HepG2 (cell line): ENCODE measurements at places on chromosomes 3 and 15. TPM values are rescaled to one million over a fixed set of nuclear protein-coding genes. Genes with fewer than 3 reads are reported as not detected.

MOBP gene
- not detected in 2 replicates for polyA plus RNA-seq

DNA sequence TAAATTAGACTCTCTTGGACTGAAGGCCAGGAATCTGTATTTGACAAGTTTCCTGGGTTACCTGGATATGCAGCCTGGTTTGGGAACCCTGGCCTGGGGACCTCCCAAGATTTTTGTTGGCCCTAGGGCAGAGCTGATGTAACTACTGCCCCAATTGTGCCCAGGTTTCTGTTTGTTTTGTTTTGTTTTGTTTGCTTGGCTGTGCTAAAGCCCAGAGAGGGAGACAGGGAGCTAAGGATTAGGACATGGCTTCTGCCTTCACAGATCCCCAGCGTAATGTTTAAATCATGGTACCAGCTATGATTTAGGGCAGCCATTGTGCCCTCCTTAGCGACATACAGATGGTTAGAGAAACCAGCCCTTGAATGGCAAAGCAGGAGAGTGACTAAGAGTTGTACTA lies 47.6 kb downstream of the ABHD5 start:
- no peaks in the 10 kb centered on the region for H3K27me3 ChIP-seq
- DNase-seq: no peak
- no peaks in the 10 kb centered on the region for H3K36me3 ChIP-seq
- H3K4me3 ChIP-seq: no peak overlapping the region
- H3K27ac ChIP-seq: no peak overlapping the region
- H3K4me1 ChIP-seq: peaks cover 44% of the 10 kb centered on the region

RTP3 gene
- polyA plus RNA-seq: not detected in 2 replicates

DNA sequence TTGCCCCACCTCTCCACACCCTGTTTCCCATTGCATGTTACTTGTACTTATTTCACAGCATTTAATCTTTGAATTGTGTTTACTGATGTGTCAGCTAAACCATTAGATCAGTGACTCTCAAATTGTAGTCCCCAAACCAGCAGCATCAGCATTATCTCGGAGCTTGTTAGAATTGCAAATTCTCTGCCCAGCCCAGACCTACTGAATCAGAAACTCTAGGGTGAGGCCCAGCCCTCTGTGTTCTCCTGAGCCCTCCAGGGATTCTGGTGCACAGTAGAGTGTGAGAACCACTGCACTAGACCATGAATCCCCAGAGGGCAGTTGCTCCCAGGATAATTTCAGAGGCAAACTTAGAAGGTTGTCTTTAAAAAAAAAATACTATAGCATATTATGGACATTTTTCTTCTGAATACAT lies 13.0 kb downstream of the PLD1 start:
- H3K4me1 ChIP-seq: peaks cover 68% of the 10 kb centered on the region
- H3K36me3 ChIP-seq: peaks cover 17% of the 10 kb centered on the region
- no peaks in the 10 kb centered on the region for H3K27me3 ChIP-seq
- no peak for DNase-seq

GRCh38 chr15:80380154-80380553 lies 24.0 kb upstream of the ARNT2 start:
- no peaks in the 10 kb centered on the region for H3K27me3 ChIP-seq
- H3K4me1 ChIP-seq: no peaks in the 10 kb centered on the region
- DNase-seq: no peak
- no peak overlapping the region for H3K4me3 ChIP-seq
- H3K27ac ChIP-seq: no peak overlapping the region
- no peaks in the 10 kb centered on the region for H3K36me3 ChIP-seq

DNA sequence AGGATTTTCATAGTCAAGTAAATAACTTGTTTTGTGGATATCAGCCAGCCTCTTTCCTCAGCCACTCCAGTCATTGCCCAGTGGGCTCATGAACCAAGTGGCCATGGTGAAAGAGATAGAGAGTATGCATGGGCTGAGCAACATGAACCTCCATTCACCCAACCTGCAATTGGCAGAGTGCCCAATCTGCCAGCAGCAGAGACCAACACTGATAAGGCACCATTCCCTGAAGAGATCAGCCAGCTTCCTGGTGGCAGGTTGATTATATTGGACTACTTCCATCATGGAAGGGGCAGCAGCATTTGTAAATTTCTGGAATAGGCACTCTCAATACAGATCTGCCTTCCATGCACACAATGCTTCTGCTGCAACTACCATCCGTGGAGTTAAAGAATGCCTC lies 10.3 kb upstream of the MCF2L2 start:
- H3K27me3 ChIP-seq: no peaks in the 10 kb centered on the region; the same call in 1 of the 2 replicates
- no peak for DNase-seq
- H3K4me1 ChIP-seq: peaks cover 8% of the 10 kb centered on the region
- no peak overlapping the region for H3K4me3 ChIP-seq
- H3K27ac ChIP-seq: no peak overlapping the region

DNA sequence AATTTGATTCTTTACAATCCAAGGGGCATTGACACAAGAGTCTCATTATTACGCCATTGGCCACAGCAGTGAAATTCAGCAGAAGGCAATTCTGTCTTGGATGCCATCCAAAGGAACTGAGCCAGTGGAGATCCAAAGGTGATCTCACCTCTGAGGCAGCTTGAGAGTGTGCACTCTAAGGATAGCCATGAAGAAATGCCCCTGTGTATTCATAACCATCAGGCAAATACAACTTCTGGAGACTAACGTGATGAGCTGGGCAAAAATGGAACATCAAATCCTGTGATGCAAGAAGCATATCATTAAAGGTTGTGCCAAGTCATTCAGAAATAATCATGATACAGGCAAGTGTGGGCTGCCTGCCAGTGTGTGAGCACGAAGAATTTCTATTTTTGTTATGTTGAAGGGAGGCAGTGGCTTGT lies 41.4 kb downstream of the ROBO2 start:
- no peaks in the 10 kb centered on the region for H3K36me3 ChIP-seq
- no peaks in the 10 kb centered on the region for H3K4me1 ChIP-seq
- no peaks in the 10 kb centered on the region for H3K27me3 ChIP-seq

GRCh38 chr3:57179580-57180410 lies 14.6 kb upstream of the IL17RD start:
- H3K27me3 ChIP-seq: no peaks in the 10 kb centered on the region; the same call in 2 of the 3 replicates
- no peak overlapping the region for H3K4me3 ChIP-seq
- peak; percentile 14 for DNase-seq
- H3K36me3 ChIP-seq: no peaks in the 10 kb centered on the region
- no peak overlapping the region for H3K27ac ChIP-seq

GRCh38 chr3:126477061-126477380 lies 1.3 kb upstream of the ZXDC start:
- peak; percentile 42 for DNase-seq
- H3K4me3 ChIP-seq: no peak overlapping the region
- peak overlapping the region; percentile 43 for H3K27ac ChIP-seq
- no peaks in the 10 kb centered on the region for H3K27me3 ChIP-seq

DNA sequence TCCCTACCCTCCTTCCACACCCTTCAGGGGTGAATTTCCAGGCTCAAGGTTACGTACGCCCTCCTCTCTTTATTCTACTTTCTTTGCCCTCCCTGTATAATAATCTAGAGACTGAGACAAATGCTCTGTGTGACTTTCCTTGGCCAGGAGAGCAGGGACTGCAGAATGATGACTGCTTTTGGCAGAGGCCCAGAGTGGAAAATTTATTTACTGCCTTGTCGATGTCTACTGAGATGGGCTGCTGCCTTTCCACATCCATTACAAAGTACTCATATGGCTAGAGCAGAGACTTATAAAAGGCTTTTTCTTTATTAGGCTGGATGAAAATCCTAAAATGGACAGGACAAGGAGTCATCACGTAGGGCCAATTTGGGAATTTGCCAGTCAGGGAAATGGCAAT lies 576.2 kb downstream of the TUSC7 start:
- H3K36me3 ChIP-seq: no peaks in the 10 kb centered on the region
- H3K27me3 ChIP-seq: no peaks in the 10 kb centered on the region
- DNase-seq: no peak

CYP1A2 gene
- 0.07 and 0.09 TPM in 2 replicates for polyA plus RNA-seq

DNA sequence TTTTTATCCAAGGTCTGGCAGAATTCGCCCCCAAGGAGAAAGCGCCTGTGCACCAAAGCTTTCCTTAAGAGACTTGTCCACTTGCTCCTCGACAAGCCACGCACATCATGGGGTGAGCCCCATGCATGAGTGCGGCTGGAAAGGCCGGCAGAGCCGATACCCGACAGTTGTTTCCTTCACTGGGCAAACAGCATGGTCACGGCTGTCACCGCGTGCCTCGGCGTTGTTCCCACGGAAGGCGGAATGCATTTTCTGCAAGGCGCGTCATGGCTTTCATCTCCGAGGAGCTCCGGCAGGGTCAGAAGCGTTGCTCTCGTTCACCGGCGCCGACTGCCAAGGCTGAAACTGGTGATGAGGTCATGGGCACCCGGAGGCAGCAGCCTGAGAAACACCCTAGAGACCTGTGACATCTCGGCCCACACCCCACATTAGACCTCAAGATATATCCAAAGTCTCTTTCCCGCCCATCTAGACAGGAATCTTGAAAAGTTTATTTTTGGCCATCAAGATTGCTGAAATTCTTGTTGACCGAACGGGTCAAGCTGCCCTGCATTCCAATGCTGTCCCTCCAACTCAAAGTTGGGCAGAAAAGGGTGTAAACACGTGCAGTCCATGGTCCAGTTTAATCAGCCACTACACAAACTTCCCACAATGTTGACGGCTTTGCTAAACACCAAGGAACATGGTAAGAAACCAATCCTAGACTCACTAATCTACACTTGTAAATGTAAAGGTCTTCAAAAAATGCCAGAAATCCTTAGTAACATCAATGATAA lies 604 bp upstream of the TJP1 start:
- peaks cover 9% of the 10 kb centered on the region; the same call in 1 of the 3 replicates for H3K27me3 ChIP-seq
- peak overlapping the region; percentile 78 for H3K4me3 ChIP-seq
- no peaks in the 10 kb centered on the region for H3K36me3 ChIP-seq
- H3K4me1 ChIP-seq: peaks cover 43% of the 10 kb centered on the region
- DNase-seq: peak; percentile 66

SCN11A gene
- polyA plus RNA-seq: 0.11 and 0.13 TPM in 2 replicates

DNA sequence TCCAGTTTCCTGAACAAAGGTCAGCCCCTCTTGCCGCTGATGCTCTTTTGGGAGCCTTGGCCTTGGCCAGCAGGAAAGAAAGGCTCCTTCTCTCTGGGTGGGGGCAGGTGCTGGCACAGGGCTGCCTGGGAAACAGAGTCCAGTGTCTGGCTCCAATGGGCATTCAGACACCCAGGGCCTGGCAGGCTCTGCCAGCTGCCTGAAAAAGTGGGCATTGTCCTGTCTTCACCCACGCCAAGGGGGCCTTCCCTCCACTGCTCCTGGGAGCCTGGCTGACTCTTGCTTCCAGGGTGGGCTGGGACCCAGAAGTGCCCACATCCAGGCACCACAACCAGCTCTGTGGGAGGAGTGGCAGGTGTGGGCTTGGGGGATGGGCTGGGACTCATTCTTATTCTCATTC lies 62.7 kb downstream of the RHCG start:
- H3K4me3 ChIP-seq: no peak overlapping the region
- H3K27ac ChIP-seq: no peak overlapping the region
- H3K36me3 ChIP-seq: no peaks in the 10 kb centered on the region

- no peaks in the 10 kb centered on the region for H3K27me3 ChIP-seq
- H3K4me3 ChIP-seq: no peak overlapping the region
- no peaks in the 10 kb centered on the region for H3K36me3 ChIP-seq
- H3K4me1 ChIP-seq: peaks cover 10% of the 10 kb centered on the region
- H3K27ac ChIP-seq: no peak overlapping the region
Observed at GRCh38 chr3:149975919-149976318, 5.2 kb upstream of the PFN2 start.

AMT gene
- polyA plus RNA-seq: 59.0 and 59.2 TPM in 2 replicates

ZNF80 gene
- polyA plus RNA-seq: 0.03 TPM in 1 of 2 replicates, not detected in the other

DNA sequence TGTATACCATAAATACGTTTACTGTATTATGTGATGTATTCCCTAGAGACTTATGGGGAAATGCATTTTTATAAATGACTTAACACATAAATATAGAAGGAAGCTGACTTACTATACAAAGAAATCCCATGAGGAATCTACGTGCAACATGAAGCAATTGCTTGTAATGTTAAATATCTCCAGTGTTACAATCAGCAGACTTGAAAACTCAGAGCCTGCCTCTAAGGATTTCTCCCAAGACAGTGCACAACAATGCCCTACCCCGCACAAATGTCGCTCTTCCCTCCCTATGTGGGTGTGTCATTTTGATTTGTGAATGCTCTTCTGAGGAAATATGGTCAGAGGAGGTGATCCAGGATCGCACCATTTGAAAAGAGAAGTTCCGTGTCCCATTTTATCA lies 629.0 kb downstream of the NR2F2 start:
- DNase-seq: no peak
- no peaks in the 10 kb centered on the region for H3K36me3 ChIP-seq
- no peak overlapping the region for H3K27ac ChIP-seq
- H3K4me3 ChIP-seq: no peak overlapping the region
- H3K27me3 ChIP-seq: no peaks in the 10 kb centered on the region

GRK7 gene
- not detected in 2 replicates for polyA plus RNA-seq

DNA sequence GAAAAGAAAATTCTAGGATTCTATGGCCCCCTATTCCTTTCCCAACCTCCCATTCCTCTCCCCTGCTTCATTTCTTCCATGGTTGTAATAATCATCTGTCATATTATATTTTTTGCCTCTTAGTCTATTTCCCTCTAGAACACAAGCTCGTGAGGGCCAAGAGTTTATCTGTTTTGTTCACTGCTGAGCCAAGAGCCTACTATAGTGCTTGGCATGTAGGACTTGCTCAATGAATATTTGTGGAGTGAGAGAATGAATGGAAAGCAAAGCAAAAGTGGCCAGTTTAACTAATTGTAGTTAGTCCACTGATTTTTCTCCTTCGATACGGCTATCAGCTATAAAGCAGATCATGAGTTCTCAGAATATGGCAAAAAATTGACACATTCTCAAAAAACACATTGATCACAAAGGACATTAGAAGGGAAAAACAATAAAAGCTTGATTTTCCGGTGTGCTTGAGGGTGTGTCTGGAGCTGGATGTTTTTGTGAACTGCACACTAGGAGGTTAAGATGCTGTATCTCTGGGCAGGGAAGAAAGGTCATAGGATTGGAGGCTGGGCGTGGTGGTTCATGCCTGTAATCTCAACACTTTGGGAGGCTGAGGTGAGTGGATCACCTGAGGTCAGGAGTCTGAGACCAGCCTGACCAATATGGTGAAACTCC lies 25.0 kb upstream of the CTSH start:
- H3K27me3 ChIP-seq: no peaks in the 10 kb centered on the region
- H3K4me3 ChIP-seq: no peak overlapping the region
- no peak overlapping the region for H3K27ac ChIP-seq
- DNase-seq: no peak
- H3K4me1 ChIP-seq: peaks cover 39% of the 10 kb centered on the region

CAPN3 gene
- polyA plus RNA-seq: 3.7 and 4.6 TPM in 2 replicates

DNA sequence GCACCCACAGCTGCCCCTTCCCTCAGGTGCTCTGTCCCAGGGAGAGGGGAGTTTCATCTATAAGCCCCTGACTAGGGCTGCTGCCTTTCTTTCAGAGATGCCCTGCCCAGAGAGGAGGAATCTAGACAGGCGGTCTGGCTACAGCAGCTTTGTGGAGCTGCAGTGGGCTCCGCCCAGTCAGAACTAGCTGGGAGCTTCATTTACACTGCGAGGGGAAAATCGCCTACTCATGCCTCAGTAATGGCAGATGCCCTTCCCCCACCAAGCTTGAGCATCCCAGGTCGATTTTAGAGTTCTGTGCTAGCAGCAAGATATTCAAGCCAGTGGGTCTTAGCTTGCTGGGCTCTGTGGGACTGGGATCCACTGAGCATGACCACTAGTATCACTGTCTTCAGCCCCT lies 181.2 kb upstream of the RARB start:
- DNase-seq: no peak
- no peaks in the 10 kb centered on the region for H3K36me3 ChIP-seq
- no peaks in the 10 kb centered on the region for H3K4me1 ChIP-seq
- H3K27me3 ChIP-seq: no peaks in the 10 kb centered on the region
- H3K27ac ChIP-seq: no peak overlapping the region

USP50 gene
- polyA plus RNA-seq: not detected in 2 replicates
